ENCODE measurements at places on chromosomes 4 and X.

DNA sequence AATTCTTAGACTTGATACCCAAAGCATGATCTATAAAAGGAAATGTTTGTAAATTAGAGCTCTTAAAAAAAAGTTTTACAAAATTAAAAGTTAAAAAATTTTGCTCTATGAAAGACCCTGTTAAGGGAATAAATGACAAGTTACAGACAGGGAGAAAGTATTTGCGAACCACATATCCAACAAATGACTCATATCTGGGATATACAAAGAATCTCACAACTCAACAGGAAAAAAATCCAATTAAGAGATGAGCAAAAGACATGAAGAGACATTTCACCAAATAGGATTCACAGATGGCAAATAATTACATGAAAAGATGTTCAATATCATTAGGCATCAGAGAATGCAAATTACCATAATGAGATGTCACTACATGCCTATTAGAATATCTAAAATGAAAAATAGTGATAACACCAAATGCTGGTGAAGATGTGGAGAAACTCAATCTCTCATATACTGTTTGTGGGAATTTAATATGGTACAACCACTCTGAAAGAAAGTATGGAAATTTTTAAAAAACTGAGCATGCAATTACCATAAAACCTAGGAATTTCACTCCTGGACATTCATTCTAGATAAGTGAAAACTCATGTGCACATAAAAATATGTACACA lies 100.8 kb upstream of the EOLA2 start:
- no peak for DNase-seq

- DNase-seq: no peak
Observed at GRCh38 chrX:152899111-152899873, 1.4 kb downstream of the ZNF185 start.

DNA sequence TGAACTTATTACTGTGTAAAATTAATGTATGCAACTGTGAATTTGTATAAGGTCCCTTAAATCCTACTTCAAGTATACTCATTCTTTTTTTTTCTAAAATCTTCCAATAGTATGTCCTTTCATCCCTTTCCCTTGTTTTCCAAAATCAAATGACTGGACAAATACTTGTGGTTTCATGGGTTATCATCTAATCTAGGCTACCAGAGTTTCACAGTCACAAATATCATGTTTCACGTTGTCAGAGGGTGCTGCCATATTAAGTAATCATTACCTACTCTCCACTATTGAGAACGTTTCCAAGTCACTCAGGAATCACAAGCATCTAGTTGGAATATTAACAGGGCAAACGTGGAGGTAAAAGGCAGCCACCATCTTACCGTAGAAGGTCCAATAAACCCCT lies 1235.0 kb upstream of the TENM3 start:
- no peak for DNase-seq

DNA sequence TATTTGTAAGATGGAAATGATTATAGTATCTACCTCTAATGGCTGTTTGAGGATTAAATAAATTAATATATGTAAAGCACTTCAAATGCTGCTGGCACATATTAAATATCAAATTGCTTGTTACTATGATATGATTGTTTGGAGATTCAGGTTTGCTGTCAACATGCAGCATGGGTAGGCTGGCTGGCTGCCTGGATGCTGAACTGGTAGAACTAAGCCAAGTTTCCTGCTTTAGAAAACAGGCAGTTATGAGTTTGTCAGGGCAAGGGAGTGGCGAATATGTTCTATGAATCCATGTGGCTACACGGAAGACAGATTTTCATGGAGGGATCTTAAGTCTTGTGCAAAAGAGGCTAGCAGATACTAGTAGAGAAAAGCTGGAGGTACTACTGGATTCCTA lies 239.6 kb downstream of the GBA3 start:
- no peak for DNase-seq

DNA sequence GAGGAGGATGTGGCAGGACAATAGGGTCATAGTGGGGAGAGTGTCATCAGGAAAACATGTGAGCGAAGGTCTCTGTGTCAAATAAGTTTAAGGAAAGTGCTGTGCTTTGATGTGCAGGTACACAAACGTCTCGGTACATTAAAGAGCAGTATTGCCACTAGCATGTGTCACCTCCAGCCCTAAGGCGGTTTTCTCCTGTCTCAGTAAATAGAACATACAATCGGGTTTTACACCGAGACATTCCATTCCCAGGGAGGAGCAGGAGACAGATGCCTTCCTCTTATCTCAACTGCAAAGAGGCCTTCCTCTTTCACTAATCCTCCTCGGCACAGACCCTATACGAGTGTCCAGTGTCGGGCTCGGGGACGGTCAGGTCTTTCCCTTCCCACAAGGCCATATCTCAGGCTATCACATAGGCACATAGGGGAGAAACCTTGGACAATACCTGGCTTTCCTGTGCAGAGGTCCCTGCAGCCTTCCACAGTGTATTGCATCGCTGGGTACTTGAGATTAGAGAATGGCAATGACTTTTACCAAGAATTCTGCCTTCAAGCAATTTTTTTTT lies 684.5 kb downstream of the PDHA2 start:
- DNase-seq: no peak

DNA sequence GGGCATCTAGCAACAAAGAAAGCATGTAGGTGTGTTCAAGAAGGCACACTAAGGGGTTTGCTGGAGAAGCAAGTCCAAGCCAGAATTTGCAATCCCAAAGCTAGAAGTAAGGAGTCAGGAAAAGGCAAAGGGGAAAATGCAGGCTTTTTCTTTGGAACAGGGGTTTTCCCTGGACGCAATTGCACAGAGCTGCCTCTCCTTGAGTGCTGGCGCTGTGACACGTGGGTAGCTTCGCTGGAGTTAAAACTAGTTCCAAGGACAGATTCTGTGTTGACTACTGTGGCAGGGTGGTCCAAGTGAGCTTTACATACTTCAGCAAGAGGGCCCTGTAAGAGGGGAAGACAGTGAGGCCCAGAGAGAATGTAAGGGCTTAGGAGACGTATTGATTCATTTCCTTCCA lies 277.1 kb downstream of the ADGRA3 start:
- no peak for DNase-seq

DNA sequence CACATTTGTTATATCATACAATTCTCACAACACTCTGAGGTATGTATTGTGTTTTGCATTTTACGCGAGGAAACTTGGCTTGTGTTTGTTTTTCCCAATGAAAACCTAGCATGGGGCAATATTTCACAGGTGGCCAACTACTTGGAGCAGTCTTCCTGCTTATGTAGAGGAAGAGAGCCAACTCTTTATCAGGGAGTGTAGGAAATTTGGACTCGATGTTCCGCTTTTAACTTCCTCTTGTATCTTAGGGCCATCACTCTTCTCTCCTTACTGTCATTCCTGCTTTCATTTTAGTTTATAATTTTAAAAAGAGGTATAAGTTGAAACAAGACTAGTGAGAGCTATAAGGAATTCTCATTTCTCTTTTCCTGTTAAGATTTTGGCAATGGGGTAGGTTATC lies 107.7 kb upstream of the RPS6KA3 start:
- no peak for DNase-seq

GRCh38 chr4:24910499-24910898 lies 2.3 kb downstream of the CCDC149 start:
- no peak for DNase-seq

DNA sequence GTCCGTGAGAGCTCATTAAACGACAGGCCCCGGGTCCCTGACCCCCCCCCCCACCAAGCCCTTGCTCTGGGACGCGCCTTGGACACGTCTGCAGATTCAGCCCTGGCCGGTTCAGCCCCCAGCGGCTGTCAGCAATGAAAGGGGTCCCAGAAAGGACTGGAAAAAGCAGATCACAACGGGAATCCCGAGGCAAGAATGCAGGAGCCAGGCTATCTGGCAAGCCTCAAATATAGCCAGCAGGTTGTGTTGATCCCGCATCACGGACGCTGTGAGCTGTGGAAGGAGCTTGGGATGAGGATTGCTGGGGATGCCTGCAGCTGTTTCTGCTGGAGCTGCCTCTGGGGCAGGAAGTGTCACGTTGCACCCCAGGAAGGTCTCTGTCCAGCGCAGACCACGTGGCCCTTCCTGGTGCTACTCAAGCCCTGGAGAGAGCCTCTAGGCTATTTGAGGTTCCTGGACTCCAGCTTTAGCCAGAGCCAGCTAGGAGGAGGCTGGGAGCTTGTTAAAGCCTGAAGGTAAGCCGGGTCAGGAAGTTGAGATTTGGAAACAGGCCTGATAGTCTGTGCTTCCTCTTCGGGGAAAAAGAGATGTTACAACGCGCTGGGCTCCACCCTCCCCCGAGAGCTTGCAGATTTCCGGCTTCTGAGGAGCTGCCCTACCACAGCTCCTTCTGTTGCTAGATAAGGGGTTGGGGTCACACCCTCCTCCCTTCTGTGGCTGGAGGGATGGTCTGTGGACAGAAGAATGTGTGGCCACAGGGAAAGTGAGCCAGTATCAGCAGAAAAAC lies 19.3 kb upstream of the CSF2RA start:
- no peak for DNase-seq

- DNase-seq: peak; percentile 40
Observed at GRCh38 chr4:77095101-77095821, 19.5 kb upstream of the CCNI start.

- DNase-seq: no peak
Observed at GRCh38 chrX:117854806-117855205, 261.8 kb downstream of the KLHL13 start.

DNA sequence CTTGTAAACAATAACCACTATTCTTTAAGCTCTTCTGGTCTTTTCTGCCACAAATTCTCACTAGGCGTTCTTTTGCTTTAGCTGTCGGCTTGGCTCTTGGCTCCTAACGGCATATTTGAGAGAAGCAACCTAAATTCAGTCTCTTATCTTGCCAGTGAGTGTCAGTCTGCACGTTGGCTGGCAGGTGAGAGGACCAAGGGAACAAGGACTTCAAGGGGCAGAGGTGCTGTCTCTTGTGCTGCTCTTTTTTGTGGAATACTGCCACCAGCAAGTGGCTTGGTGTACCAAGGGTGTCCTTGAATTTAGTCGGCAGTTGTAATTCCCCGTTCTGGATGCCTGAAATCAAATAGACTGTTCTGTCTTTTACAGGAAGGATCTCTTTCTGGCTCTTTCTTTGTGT lies 77.8 kb upstream of the SLC4A4 start:
- no peak for DNase-seq

DNA sequence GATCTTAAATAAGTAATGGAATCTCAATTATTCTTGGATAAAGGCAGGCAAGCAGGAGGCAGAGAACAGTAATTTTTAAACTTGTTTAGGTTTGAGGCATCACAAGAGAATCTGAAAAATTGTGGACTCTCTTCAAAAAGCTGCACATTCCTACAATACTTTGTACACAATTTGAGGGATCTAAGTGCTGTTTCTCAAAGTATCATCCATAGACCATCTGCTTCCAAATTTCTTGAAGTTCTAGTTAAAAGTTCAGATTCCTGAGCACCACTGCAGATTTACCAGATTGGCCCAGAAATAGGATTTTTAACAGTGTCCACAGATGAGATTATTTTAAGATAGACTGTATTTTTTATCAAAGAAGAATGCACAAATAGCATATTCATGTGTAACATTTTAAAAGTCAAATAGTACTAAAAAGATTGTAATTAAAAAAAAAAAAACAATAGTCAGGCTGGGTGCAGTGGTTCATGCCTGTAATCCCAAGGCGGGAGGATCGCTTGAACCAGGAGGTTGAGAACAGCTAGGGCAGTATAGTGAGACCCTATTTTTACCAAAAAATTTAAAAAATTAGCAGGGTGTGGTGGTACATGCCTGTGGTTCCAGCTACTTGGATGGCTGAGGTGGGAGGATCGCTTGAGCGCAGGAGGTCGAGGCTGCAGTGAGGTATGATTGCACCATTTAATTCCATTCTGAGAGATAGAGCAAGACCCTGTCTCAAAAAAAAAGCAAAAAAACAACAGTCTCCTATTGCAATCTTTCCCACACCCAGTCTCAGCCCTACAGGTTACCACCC lies 14.2 kb upstream of the FNIP2 start:
- no peak for DNase-seq

DNA sequence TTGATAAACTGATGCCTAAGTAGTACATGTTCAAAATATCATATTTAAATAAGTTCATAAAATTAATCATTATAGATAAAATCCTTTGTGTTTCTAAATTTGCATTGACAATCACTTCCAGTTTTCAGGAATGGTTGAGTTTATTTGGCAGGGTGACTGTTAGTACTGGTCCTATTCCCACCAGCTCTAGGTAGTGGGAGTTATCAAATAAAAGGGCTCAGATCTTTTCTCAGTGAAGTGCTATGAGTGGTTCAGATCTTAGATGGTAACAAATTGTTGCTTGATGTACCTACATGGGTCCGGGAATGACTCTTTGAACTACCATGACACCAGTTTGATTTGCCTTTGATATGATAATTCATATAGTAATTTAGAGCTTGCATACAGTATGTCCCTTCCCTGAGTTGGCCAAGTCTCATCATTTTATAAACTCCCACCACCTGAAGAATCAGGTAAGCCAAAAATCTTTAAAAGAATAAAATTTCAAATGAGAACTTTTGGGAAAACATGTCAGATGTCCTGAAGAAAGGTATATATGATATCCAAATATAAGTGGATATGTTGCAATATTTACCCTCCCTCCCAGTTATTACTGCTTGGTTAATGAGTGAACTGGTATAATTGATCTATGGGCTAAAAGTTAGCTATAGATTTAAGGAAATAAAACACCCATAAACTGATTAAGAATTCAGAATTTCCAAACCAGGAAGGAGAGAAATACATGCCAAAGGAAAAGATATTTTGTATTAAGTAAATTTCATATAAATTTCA lies 28.6 kb downstream of the GPC3 start:
- DNase-seq: no peak

DNA sequence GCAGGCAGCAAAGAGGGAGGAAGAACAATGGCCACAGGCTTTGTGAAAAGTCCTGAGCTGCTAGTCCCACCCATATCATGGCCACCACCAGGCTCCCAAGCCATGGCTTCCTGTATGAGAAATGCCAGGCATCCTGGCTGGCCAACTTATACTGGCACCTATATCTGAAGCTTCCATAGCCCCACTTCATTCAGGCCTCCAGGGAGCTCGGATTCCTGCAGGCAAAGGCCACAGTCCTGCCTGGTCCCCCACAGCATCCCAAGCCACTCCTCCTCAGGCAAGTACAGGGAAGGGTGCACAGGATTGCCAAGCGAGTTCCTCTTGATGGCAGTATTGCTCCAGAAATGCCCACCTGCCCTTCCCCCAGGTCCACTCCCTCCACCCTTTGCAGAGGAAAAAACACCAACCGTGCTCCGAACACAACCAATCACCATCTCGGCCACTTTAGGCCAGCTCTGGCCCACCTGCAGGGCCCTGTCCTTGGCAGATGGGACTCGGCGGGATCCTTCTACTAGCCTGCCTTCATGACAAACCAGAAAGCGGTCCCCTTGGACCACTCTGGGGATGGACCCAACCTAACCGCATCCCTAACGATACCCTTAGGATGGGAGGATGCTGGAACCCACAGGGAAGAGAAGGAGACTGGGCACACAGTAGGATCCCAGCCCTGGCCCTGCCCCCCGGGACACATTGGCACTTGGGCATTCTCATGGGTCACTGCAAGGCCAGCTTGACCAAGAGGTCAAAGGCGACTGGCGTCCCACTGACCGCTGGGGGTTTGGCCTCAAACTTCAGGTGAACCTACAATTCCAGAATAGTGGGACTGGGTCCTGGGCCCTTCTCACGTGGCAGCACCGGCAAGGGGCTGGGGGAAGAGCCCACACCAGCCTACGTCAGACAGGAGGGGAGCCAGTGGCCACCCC lies 220.4 kb upstream of the AGTR2 start:
- no peak for DNase-seq

GRCh38 chr4:21848021-21848420 lies 100.6 kb downstream of the KCNIP4 start:
- no peak for DNase-seq

GRCh38 chr4:167784826-167785225 lies 307.5 kb upstream of the ANXA10 start:
- no peak for DNase-seq

- DNase-seq: no peak
Observed at GRCh38 chr4:101074326-101074725, 273.0 kb downstream of the PPP3CA start.
